AG20443 (cell line): ENCODE measurements at places on chromosomes 5 and 9.
A peak's percentile ranks its signal among the peaks of the same experiment; 100 is the strongest.

- no peak for DNase-seq
These were observed 70.8 kb upstream of the XPA start for GRCh38 chr9:97767891-97768290.

DNA sequence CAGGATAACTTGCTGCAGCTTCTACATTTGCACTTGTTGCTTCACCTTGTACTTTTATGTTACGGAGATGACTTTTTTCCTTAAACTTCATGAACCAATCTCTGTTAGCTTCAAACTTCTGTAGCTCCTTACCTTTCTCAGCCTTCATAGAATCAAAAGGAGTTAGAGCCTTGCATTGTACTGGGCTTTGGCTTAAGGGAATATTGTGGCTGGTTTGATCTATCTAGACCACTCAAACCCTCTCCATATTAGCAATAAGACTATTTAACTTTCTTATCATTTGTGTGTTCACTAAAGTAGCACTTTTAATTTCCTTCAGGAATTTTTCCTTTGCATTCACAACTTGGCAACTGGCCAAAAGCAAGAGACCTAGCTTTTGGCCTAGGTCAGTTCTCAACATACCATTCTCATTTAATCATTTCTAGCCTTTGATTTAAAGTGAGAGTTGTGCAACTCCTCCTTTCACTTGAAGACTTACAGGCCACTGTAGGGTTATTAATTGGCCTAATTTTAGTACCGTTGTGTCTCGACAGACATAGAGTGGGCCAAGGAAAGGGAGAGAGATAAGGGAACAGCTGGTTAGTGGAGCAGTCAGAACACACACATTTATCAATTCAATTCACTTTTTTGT lies 63.7 kb downstream of the SHOC1 start:
- no peak for DNase-seq

DNA sequence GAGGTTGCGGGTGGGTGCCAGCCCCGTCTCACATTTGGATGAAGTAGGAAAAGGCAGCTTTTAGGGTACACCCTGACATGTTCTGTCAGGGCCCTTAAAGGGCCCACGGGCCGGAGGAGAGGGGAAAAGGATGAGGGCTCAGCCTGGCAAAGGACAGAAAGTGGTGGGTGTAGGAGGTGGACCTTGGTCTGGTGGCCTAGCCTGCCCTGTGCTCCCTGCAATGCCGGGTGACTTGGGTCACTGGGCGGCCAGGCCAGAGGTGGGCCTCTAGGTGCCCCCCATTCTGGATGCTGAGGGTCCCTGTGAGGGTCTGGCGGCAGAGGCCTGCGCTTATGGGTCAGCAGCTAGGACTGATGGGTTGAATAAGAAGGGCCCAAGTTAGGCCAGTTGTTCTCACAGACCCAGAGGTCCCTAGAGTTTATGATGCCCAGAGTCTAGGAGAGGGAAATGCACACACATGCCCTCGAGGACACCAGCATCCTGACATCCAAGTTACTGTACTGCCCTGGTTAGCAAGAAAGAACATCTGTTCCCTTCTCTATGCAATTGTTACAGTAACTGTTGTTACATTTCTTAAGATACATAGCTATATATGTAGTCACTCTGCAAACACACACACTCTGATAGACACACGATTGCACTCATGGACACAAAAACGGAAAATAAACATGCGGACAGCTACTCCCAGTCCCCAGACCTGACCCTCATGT lies 12.5 kb downstream of the TRIM7 start:
- DNase-seq = no peak

GRCh38 chr9:131530546-131530919 lies 530 bp downstream of the UCK1 start:
- DNase-seq = peak; percentile 66

DNA sequence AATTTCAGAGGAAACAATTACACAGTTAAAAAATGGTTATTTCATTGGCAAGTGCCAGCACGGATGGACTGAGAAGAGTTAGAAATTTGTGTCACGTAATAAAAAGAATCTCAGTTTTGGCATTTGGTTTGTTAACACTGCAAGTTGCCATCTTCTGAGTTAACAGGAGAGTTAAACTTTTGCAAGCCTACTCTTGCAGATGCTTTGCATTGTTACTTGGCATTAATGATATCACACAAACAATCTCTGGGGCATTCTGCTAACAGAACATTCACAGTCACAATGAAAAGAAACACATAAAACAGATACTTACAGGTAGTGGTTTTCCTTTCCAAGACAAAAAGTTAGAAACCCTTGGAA lies 647 bp downstream of the FREM1 start:
- no peak for DNase-seq

DNA sequence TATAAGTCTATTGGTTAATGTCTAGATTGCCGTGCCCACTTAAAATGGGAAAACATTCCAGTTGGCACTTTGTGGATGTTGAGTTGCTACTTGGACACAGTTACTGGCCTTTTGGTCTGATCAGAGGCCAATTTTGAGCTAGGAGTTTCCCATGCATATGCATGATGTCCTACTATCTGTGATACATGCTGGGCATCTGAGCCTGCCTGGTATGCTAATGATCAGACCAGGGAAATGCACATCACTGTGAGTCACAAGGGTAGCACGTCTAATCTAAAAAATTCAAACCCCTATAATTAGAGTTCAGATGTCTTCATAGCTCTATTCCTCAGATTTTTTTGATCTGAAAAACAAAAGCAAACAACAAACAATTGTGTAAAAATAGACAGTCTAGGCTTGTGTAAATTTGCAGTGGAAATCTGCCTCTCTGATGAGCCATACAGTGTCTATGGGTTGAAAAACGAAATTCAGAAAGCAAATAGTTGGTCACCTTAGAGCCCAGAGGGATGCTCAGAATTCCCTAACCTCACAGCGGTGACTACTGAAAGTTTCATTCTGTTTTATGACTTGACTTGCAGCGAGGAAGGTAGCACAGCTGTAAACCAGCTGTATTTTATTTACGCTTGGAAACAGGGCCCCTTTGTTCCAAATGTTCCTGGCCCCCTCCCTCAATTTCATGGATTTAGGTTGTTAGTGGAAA lies 37.3 kb downstream of the PALM2AKAP2 start:
- peak; percentile 41 for DNase-seq

GRCh38 chr9:5510989-5511388 lies 658 bp downstream of the PDCD1LG2 start:
- no peak for DNase-seq

- no peak for DNase-seq
These were observed 15.7 kb upstream of the AIF1L start for GRCh38 chr9:131080589-131080988.

DNA sequence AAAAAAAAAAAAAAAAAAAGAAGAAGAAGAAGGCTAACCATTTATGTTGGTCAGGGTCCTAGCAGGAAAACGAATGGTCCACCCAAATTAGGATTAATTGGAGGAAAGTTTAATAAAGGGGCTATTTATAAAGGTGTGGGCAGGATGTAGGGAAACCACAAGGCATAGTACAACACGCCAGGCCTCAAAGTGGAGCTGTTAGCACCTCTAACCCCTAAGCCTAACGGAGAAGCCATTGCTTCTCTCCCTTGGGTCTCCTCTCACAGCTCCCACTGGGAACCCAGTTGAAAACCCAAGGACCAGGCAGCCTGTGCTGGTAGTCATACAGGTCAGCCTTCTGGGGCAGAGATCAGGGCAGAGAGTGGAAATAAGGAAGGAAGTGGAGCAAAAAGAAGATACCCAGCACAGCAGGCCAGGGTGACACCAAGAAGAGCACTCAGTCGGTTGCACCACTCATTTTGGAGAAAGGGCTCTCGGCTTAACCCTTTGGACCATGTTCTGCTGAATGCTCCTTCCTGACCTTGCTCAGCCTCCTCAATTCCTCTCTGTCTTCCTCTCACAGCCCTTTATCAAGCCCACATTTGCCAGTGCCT lies 8.8 kb upstream of the GLIPR2 start:
- no peak for DNase-seq

- DNase-seq = no peak
These were observed 97.5 kb upstream of the SSBP2 start for GRCh38 chr5:81848362-81848880.

- no peak for DNase-seq
These were observed 12.5 kb upstream of the AGXT2 start for GRCh38 chr5:35060236-35060635.

DNA sequence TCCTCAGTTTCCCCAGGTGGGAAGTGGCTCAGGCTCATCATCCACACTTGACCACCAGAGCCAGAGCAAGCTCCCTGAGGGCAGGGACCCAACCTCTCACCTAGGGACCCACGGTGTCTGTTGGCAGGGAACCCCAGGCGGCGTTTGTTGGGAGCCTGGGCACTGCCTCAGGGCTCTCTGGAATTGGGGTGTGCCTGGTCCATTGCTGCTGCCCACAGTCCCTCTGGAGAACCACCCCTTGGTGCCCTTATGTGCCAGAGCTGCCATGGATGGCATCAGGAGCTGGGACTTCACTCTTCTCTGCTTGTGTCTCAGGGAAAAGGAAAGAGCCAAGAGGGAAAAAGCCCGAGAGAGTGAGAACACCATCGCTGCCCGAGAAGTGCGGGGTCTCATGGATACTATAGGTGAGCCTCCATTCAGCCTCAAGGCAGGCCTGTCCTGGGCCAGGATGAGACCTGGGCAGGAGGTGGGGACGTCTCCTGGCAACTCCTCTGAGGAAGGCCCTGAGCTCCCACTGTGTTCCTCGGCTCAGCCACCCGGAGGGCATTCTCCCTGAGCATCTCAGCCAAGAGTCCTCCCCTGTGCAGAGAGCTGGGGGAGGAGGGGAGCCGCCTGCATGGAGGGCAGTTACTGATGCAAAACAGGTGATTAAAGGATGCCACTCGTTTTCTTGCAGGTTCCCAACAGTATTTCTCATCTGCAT lies 4.5 kb downstream of the CCDC180 start:
- DNase-seq = no peak

DNA sequence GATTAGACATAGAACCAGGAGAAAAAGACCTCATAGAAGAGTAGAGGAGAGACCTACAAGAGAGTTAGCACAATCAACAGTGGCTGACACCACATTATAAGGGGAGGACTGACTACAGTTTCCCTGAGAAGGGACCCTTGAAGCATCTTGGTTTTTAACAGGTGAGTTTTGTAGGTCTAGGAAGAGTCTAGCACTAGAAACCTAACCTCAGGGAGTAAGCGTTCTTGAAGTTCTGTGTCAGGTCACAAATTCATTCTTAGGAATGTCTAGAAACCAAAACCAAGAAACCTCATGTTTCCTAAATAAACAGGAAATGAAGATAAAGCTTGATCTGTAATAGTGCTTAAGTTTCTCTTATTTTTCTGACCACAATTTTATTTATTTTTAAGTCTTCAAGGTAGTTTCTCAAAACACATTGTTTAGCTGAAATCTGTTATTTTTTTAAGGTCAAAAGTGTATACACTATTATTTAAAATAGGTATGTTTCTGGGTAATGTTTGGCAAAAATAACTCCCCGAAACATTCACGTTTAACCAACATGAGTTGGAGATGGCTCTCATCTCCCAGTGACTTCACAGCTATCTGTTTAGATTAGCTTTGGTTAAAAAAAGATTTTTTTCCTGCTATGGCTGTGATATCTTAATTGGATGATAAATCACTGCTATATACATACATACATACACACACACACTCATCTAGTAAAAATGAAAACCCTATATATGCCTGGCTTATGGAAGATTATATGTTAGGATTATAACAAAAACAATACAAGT lies 37.1 kb downstream of the MAP3K1 start:
- DNase-seq = no peak

DNA sequence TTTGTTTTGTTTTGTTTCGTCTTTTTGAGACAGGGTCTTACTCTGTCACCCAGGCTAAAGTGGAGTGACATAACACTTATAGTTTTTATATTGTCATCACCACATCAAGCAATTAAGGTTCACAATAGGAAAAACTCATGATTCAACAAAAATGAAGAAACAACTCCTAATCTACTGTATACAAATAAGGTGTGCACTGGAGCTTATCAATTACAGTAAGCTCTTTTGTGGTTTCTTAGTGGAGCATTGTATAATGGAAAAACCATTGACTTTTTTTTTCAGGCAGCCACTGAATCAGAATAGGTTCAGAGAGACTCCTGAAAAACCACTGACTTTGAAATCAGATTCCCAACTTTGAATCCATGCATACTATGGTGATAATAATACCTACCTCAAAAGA lies 10.8 kb upstream of the PLIN2 start:
- no peak for DNase-seq

GRCh38 chr5:61330845-61331406 lies 1.1 kb upstream of the ZSWIM6 start:
- DNase-seq = peak; percentile 81

DNA sequence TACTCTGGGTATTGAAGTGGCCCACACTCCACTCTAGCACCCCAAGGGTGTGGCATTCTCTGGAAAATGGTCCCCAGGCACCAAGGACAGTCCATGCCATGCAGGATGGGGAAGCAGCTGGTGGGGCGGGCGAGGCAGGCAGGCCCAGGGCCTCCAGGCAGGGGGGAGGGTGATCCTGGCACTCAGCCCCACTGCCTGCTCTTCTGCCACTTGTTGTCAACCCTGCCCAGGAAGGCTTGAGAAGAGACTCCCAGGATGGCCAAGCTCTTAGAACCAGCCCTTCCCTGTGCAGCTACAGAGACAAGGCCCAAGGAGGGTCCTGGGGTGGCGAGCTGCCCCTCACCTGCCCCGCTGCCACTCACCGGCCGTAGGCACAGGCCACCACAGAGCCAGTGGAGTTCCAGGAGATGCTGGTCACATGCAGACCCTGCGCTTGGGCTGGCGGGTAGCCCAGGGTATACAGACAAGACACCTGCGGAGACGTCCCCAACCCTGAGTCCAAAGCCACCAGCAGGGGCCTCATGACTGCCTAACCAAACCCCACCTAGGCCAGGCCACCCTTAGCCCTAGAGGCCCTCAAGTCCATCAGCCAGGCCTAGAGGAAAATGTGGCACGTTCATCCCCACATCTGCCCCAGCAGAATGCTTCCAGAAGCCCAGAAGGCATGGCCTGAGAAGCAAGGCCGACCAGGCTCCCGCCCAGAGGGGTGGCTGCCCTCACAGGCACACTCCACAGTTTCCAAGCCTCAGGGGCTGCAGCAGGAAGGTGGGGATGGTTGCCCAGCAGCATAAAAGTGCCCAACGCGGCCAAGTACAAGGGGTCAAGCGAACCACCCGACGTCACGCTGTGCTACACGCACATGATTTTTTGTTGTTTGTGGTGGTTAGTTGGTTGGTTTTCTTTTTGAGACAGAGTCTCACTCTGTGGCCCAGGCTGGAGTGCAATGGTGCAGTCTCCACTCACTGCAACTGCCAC lies 19.8 kb downstream of the DYNC2I2 start:
- DNase-seq = no peak

DNA sequence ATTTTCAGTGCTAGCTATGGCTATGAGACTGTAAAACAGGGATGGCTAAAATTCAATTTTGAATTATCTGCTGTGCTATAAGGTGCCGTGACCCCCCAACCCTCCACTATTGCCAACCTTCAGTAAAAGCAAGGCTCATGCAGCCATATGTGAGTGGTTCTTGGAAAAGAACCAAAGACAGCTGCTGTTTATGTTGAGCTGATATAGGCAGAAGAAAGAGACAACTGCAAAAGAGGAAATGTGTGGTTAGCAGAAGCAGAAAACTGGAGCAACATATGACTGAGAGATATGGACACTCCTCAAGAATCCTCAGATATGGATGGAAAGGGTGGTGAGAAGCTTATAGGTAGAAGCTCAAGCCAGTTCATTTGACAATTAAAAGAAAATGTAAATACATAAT lies 200.3 kb downstream of the TLE1 start:
- no peak for DNase-seq
